Activated T-cell treated with anti-CD3 and anti-CD28 coated beads for 1 hour (primary cell): ENCODE measurements at places on chromosomes 2 and 18.
A peak's percentile ranks its signal among the peaks of the same experiment; 100 is the strongest.

GRCh38 chr2:236156860-236157194 is 11.4 kb downstream of the GBX2 start:
- DNase-seq: no peak

DNA sequence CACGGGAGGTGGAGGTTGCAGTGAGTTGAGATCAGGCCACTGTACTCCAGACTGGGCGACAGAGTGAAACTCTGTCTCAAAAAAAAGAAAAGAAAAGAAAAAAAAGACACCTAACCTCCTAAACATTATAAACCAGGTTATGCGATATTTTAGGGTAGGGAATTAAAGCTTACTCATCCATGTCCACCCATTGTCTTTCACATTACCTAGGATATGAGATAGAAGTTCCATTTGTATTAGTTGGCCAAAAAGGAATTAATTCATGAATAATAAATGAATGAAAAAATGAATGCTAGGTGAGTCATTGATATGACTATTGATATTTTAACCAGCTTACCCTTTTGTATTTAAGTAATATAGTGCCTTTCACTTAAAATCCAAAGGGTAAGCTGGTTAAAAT is 132.9 kb downstream of the FAM161A start:
- no peak for DNase-seq

DNA sequence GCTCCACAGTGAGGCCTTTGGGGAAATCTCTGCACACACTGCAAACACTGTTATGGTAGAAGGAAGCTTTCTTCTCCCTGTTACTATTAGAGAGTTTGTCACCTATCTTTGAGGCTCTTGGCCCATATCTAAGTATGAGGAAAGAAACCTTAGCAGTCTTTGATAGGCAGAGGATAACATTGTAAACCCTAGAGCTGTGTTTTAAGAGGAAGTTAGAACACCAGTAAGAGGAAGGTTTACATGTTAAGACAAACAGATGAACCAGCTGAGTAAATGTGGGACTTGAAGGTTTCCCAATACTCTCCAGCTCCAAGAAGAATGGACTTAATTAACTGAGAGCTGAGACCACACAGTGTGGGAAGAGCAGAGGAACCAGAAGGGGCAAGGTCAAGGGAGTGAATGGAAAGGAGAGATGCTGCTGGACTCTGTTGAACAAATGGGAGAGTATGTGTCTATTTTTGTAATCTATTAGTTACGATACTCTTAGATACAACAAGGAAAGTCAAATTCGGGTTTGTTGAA is 257.0 kb downstream of the DPP10 start:
- no peak for DNase-seq

DNA sequence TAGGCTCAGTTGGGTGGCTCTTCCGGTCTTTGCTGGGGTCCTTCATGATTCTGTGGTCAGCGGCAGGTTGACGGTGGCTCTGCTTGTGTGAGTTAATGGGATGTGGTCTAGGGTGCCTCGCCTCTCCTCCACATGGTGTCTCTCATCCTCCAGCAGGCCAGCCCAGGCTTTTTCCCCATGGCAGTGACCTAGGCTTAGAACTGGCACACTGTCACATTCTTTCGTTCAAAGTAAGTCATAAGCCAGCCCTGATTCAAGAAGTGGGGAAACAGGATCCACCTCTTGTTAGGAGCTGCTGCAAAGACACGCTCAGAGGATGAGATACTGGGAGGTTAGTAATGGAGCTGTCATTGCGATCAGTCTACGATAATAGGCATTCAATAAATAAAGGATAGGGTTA is 46.0 kb upstream of the CTIF start:
- DNase-seq: no peak

- peak; percentile 99 for DNase-seq
These were observed 15.8 kb upstream of the ZAP70 start for GRCh38 chr2:97697252-97698235.
